GM12865 (cell line): ENCODE measurements at places on chromosomes 2 and 18.

DNA sequence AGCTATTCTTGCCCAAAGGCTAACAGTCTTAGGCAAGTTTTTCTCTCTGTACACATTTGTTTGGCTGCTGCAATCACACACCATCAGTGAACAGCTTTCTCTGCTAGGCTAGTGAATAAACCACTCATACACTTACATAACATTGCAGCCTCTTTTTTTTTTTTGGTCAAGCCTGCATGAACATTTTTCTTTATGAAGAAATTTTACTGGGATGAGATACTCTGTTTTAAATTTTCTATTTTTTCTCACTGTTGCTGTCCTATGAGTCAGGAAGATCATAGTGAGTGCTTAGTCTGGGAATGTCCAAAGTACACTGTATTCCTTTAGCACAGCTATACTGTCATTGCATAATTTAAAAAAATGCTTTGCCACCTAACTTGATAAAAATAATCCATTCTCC is 58.5 kb downstream of the ROCK1 start:
- no peak for DNase-seq

DNA sequence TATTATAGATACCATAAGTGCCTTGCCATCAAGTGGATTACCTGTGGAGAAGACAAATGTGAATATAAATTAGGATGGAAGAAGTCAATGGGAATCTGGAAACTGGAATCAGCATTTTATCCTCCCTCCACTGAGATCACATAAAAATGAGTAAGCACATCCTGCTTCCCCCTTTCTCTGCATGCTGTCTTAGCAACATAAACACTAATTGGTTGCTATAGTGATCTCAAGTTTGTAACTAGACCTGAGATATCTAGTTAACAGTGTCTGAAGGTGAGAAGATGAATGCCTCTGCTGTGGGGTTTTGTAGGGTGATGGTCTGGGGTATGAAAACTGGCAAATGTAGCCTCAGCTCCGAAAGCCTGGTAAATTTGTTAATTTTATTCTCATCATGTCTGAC is 1357.5 kb upstream of the CELF4 start:
- no peak for DNase-seq

- no peak for DNase-seq
Measured at GRCh38 chr2:46284260-46284659, 12.9 kb upstream of the EPAS1 start.

GRCh38 chr2:170468557-170468956 is 246.6 kb upstream of the SP5 start:
- DNase-seq = no peak

DNA sequence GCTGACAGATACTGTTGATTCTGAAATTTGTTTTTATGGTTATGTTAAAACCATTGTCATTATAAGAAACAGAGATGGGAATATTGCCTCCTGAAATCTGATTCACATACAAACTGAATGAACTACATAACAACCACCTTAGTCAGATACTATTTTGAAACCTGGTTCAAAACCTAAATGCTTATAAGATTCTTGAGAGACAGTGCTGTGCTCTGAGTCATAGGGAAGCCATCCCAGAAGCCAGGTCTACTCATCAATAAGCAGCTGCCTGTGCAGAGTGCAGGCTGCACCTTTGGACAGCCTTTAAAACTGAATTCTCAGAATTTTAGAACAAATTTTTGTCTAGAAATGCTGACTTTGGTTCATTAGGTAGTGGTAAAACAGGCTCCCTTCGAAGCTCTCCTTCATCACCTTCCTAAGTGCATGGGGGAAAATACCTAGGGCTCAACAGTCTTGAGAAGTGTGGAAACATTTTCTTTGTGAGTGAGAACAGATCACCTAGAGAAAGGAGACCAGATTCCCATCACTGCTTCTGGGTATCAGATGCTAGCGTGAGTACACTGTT is at the start of gene SERPINB7:
Gene SERPINB7 (plus strand): TSS at position 253 of the 565 bp plus-strand sequence. CDS start 6,955 bp downstream, outside the sequence.
- no peak for DNase-seq

GRCh38 chr2:159760326-159760725 is 37.7 kb downstream of the CD302 start:
- no peak for DNase-seq

- peak; percentile 30 for DNase-seq
Measured at GRCh38 chr18:51074605-51075004, 44.6 kb downstream of the SMAD4 start.

DNA sequence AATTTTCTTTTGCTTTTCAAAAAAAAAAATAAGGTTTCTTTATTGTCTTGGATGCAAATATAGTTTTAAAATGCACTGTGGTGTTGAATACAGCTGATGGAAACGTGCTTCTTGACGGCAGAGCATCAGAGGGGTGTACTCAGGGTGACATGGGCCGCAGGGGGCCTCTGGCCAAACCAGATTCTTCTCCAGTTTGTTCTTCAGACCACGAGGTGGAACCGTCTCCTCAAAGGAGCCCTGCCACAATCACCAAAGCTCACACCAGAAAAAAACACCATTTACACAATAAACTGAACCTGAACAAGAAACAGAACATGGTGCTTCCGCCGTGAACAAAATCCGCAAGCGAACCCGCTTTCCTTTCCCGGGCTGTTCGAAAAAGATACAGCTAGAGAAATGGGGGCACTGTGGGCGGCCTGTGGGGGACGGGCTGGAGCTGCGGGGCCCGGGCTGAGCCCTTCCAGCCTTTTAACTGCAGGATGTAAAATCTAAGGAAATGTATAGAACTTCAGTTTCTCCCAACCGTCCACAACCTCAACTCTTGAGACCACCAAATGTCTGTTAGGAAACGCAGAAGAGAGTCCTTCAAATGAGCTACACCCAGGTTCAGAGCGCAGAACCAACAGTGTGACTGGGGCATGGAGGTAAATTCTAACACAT is 34.5 kb downstream of the PSMG2 start:
- no peak for DNase-seq

- DNase-seq = no peak
Measured at GRCh38 chr2:76310894-76311633, 600.3 kb upstream of the GCFC2 start.

DNA sequence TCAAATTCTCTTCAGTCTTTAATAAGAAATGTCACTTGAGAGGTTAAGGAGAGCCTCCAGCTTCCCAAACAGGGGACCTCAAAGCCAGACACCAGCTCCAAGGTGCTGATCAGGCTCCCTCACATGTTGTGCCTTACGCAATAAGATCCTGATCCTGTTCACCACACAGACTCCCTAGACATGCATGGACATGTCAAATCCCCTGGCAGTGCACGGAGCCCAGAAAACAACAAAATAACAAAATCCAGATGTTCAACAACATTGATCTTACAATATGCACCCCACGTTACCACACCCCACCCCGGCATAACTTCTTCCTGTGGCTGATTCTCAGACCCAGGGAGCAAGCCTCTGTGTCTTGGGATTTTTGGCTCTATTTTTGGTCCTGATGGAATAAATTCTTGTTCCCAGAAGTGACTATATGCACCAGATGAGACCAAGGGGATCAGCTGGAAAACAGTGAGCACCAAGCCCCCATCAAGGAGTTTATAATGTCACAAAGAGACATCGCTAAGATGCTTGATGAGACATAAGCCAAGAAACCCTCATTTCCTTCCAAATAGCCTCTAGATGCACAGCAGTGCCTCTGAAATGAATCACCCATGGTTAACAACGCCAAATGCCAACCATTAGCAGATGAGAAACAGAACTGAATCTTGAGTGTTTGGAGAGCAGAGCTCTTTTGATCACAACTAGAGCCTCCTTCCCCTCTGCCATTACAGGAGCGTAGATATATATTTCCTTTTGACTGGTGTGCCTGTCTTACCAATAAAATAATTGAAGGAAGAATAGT is 198.2 kb downstream of the PRKCE start:
- DNase-seq = peak; percentile 58

- peak; percentile 81 for DNase-seq
Measured at GRCh38 chr18:2641638-2642037, 13.9 kb upstream of the SMCHD1 start.

DNA sequence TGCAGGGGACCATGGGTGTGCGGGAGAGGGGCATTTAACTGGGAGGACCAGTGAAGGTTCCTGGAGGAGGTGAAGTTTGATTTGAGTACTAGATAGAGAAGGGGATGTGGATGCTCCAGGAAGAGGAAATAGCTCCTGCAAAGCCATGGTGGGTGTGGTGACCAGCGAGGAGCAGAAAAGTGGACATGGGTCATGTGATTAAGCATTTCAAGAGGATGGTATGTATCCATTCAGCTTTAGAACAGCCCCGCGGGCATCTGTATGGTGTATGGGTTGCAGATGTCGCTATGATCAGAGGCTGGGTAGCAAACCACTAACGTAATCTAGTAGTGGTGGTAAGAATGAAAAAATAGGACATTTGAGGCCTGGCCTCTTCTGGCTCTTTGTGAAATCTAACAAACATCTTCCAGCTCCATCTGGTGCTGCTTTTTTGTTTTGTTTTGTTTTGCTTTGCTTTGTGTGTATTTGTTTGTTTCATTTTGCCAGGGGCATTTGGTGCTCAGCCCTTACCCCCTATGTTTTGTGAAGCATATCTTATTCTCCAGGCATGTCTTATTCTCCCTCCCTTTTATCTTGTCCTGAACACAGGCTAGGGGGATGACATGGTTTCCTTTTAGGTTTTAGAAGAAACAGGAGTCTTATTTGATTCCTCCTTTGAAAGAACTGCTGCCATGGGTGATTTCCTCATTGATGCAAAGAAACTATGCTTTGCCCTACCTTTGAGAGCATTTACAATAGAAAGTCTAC is 226.1 kb downstream of the LRRTM1 start:
- no peak for DNase-seq

GRCh38 chr2:196500686-196501431 is 138.7 kb upstream of the CCDC150 start:
- DNase-seq = no peak

GRCh38 chr2:143300536-143300935 is 171.3 kb downstream of the ARHGAP15 start:
- no peak for DNase-seq

GRCh38 chr18:57959278-57959677 is 84.7 kb upstream of the NEDD4L start:
- peak; percentile 59 for DNase-seq

GRCh38 chr18:832085-832681 is 20.1 kb upstream of the YES1 start:
- peak; percentile 13 for DNase-seq

- DNase-seq = no peak
Measured at GRCh38 chr2:178807227-178808008, at the start of gene TTN. TSS of gene TTN (minus strand) at chr2:178807423. CDS start at chr2:178804642, 2,781 bp downstream.

GRCh38 chr2:64681479-64681967 is 27.8 kb upstream of the SERTAD2 start:
- no peak for DNase-seq

DNA sequence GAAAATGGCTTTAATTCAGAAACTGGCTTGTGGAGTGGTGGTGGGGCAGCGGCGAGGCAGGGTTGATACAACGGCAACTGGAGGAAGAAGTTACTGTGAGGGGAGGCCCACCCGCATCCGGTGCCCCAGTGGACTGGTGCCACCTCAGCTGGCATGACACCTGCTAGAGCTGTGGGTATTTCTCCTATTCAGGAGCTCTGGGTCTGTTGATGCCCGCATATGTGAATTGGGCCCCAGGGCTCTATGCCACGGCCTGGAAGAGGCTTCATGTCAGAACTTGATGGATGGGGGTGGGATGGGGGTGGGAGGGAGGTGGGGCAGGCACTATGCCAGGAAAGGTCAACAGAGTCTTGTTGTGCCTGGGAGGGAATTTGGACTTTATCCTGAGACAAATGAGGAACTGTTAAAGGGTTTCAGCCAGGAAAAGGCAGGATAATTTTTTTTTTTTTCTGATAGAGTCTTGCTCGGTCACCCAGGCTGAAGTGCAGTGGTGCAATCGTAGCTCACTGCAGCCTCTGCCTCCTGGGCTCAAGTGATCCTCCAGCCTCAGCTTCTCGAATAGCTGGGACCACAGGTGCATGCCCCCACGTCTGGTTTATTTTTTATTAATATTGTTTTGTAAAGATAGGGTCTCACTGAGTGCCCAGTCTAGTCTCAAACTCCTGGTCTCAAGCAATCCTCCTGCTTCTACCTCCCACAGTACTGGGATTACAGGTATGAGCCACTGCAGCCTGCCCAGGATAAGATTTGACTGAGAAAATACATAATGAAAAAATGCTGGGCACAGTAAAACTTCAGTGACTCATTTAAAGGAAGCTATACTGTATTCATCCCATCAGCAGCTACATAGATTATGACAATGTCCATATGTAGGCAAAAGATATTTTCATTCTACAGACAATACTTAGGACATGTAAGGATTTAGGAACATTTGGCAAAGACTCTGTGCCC is 52.6 kb downstream of the SH2D6 start:
- no peak for DNase-seq

DNA sequence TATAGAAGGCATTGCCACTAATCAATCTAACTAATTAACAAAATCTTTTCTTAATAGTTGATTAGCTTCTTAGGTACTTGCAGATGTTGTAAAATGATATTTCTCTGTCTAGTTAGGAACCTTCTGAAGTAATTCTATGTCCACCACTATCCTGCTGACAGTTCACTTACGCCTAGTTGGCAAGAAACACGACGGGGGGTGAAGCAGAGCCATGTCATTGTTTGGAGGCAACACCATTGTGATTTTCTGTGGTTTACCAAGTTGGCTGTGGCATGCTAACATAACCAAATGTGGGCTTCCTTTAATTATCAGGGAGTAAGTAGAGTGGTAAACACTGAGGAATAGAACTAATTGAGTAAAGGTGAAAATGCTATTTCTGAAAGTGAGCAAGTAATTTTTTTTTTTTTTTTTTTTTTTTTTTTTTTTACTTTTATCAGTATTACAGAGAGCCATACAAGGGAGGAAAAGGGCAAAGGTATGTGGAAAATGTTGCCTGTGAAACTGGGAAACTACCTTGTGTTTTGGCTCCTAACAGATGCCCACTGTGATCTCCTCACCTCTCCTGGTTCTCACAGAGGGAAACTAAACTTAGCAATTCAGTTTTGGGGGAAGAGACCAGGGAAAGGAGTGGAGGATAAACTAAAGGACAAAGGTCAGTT is 126.8 kb downstream of the MEIS1 start:
- DNase-seq = no peak

DNA sequence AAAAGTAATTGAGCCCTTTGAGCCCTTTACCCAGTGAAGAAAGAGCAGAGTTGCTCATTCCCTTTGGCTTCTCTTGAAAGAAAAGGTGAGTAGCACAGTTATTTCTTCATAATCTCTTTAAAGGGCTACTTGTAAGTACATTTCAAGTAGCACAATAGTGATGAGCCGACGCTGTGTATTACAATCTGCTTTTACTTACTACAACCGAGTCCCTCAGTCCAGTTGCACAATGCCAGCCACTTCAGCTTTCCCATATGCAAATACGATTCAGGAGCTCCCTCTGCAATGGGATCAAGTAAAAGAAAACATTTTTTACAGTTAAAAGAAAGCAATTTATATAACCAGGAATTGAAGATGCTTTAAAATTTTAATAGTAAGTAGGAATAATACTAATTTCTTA is 868.5 kb downstream of the RNF144A start:
- no peak for DNase-seq

GRCh38 chr18:76806301-76806700 is 16.1 kb upstream of the ZNF236 start:
- DNase-seq = no peak

GRCh38 chr18:34222307-34223163 is 2.2 kb downstream of the NOL4 start:
- peak; percentile 70 for DNase-seq

- peak; percentile 83 for DNase-seq
Measured at GRCh38 chr18:76491473-76491775, 3.6 kb downstream of the ZNF516 start.
